Muscle of arm (tissue), 14 donors: ENCODE measurements at places on chromosomes 2 and 18.

DNA sequence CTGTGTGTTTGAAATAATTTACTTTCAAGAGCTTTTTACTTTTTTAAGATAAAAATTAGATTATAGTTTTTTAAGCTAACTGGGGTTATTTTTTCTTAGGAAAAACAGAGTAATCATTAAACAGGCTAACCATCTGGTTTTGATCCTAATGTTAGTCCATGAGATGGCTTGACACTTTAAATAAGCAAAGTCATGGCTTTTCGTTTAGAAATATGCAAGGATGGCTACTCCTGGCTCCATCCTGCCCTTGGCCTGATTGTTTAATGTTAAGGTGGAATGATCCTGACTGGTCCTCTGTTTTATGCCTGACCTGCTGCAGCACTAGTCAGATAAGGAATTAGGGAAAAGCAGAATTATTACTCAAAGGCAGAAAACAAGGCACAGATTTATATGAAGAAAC is 39.7 kb upstream of the PNPT1 start:
- DNase-seq = no peak

GRCh38 chr18:67467188-67467587 is 49.3 kb downstream of the DSEL start:
- DNase-seq = no peak

DNA sequence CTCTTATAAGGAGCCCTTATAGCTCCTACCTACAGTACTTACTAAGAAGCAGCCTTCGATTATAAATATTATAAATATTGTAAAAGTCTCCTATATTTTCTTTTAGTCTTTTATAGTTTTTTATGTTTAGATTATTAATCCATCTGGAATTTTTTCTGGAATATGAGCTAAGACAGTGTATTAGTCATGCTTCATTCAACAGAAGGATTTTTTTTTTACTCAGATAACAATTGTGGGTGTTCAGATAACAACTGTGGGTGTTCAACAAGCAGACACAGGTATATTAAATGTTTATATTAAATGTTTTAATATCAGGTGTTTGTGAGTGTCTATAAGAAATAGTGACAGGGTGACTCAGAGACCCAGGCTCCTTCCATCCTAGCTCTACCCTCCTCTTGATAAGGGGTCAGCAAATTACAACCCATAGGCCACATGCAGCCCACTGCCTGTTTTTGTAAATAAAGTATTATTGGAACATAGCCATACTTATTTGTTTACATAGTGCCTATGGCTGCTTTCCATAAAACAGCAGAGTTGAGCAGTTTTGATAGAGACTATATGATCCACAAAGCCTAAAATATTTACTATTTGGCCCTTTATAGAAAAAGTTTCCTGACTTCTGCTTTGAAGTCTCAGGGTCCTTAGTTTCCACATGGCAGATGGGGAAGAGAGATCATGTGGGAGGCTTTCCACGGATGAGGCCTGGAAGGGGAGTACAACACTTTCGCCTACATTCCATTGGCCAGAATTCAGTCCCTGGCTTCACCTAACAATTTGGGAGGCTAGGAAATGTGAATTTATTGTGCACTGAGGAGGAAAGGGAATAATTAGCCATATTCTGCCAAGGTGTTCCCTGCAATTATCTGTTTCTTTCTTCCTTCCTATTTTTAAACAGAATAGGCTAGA is 4.3 kb upstream of the SPATS2L start:
- no peak for DNase-seq

- DNase-seq = peak; percentile 44
These were observed 79.0 kb downstream of the TTC21B start for GRCh38 chr2:165874445-165875039.

GRCh38 chr2:223779877-223780276 is 57.5 kb downstream of the AP1S3 start:
- no peak for DNase-seq

DNA sequence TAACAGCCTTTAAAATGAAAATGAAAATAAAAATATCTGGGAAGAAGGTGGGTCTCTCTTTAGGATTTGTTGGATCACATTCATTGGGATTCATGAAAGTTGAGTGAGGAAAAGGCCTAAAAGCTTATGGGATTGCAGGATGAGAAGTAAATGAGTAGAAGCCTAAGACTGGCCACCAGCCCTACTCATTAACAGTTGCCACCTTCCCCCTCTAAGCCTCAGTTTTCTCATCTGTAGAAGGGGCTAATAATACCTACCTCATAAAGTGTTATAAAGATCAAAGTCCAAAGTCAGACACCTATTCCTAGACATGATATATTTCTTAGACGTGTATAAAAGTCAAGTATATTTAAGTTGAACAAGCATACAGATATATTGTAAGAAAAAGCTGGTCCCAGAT is 23.8 kb downstream of the RDH14 start:
- no peak for DNase-seq

DNA sequence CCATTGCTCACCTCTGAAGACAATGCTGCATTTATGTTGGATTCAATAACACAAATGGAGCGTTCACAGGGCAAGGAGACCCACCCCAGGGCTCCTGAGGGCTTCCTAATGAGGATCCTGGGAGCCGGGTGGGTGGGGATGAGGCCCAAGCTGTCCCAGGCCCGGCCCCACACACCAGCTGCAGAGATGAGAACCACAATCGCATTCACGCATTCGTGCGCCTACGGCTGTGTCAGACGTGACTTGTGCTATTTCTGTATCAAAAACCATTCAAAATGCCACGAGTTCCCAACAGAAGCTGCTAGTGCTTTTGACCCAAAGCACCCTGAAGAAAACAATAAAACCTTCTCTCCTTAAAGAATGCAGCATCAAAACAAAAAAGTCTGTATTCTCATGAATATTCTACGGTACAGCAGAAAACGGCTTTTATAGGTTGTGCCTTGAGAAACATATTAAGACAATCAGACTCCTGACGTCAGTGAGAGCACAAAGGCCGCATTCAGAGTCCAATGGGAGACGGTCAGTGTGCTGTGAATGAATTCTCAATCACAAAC is 205.4 kb downstream of the HDAC4 start:
- no peak for DNase-seq

GRCh38 chr2:240822280-240822847 is 2.3 kb upstream of the KIF1A start:
- no peak for DNase-seq

- no peak for DNase-seq
These were observed 912 bp upstream of the LAPTM4A start for GRCh38 chr2:20052229-20052851.

GRCh38 chr2:241970716-241971115 is 101.2 kb downstream of the RTP5 start:
- no peak for DNase-seq

- no peak for DNase-seq
These were observed 45.0 kb downstream of the EMILIN2 start for GRCh38 chr18:2891526-2892431.

- no peak for DNase-seq
These were observed 665.8 kb upstream of the ZEB2 start for GRCh38 chr2:145185696-145186095.

- DNase-seq = no peak
These were observed 167.3 kb downstream of the SEPTIN10 start for GRCh38 chr2:109446278-109447131.

GRCh38 chr2:195359043-195359735 is 297.8 kb upstream of the SLC39A10 start:
- DNase-seq = no peak

DNA sequence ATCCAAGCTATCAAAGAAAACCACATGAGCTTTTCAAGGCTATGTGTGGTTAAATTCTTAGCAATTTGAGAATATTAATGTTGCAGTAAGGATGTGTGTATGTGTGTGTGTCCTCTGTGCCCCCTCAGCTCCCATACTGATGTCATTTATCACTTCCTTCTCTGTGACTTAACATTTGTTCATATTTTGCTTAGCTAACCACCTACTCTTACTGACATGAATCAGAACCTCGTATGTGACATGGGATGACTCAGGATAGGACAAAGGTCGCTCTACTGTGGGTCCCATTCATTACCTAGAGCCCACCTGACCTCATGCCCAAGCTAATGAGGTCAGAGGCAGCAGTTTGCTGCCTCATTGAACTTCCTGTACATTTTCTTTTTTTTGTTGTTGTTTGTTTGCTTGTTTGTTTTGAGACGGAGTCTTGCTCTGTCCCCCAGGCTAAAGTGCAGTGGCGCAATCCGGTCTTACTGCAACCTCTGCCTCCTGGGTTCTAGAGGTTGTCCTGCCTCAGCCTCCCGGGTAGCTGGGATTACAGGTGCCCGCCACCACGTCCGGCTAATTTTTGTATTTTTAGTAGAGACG is 36.3 kb downstream of the MOGAT1 start:
- DNase-seq = no peak
